ENCODE measurements at places on chromosomes 6 and 20.

GRCh38 chr20:38125157-38126056 lies 39.7 kb downstream of the TGM2 start:
- DNase-seq: no peak

DNA sequence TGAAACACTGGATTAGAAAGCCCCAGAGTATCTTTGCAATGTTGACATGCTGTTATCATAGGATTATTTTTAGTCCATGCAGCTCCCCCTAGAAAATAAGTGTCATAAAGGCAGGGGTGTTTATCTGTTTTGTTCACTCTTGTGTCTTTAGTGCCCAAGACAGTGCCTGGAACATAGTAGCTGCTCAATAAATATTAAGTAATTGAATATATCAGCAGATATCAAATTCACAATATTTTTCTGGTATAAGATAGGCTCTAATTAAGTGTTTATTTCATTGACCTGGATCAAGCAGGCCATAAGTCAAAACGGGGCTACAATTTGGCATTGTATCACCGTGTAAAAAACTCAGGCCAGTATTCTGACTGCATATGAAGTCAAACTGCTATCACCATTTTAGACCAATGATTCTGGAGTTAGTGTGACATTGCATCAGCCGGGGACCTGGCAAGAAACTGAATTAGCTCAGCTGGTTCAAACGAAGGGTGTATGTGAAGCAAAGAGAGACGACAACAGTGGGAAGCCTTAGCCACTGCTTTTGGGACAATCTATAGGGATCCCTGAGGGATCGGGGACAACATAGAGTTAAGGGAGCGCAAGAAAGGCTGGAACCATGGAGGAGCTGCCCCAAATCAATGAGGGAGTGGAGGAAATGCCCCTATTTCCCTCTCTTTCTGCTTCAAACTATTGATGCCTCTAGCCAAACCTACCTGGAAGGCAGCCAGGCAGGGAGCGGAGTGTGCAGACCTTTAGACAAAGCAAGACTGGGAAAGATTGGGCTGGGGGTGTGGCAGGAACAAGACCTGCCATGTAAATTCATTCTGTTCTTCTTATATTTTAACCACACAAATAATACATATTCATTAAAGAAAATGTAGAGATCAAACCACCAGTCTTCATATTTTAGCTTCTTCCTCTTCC lies 112.2 kb downstream of the PLEKHG1 start:
- no peak for DNase-seq

DNA sequence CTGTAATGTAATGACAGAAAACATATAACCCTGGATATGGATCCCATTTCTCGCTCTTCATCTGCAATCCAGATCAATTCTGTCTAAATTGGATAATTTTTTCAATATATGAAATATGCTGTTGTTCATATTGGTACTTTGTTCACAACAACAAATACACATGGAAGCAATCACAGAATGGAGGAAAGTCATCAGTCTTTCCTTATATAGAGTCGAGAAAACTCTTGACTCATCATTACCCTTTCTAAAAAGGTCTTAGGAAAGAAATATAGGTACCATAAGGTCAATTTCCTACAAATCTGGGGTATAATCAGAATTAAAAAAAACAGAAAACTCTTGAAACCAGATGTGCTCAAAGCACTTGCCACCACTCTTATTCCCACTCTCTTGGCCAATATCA lies 677.6 kb upstream of the ID4 start:
- no peak for DNase-seq

GRCh38 chr6:75794954-75795739 lies 46.1 kb downstream of the MYO6 start:
- DNase-seq: no peak

GRCh38 chr20:13745784-13746183 lies 38.9 kb downstream of the ESF1 start:
- DNase-seq: no peak

- DNase-seq: no peak
Measured at GRCh38 chr20:36929290-36929689, 22.2 kb downstream of the SAMHD1 start.

DNA sequence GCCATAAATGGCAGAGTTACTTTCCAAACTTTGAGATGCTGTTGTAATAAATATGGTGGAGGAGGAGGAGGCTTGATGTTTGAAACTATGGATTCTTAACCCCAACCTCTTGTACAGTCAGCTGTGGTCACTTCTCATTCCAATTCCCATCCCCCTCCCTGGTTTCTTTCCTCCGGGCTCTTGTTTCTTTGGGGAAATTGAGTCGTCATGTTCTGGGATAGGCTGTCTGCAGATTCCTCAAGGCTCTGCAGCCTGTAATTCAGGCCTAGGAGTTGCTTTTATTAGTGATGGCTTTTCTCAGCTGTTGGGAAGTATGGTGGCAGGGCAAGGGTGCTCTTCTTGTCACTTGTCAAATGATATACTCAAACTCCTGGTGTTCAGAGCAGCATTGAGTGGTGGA lies 2.6 kb downstream of the PTK7 start:
- DNase-seq: no peak

DNA sequence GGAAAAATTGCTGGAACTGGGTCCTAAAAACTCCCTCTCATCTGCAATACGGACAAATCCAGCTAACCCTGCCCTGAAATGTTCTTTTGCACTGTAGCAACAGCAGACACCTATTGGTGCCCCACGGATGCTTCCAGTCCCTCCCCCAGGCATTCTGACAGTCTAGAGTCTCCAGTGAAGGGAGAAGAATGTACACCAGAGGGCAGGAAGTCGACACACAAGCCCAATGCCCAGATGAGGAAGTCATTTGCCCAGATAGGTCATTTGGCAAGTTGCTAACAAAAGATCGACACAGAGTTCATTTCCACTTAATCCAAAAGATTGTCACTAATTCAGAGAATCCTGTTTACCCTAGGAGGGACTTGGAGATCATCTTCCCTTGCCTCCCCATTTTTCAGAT lies 293.0 kb upstream of the PRDM1 start:
- no peak for DNase-seq

- peak; percentile 17 for DNase-seq
Measured at GRCh38 chr20:41135187-41135887, 2.0 kb upstream of the PLCG1 start.

DNA sequence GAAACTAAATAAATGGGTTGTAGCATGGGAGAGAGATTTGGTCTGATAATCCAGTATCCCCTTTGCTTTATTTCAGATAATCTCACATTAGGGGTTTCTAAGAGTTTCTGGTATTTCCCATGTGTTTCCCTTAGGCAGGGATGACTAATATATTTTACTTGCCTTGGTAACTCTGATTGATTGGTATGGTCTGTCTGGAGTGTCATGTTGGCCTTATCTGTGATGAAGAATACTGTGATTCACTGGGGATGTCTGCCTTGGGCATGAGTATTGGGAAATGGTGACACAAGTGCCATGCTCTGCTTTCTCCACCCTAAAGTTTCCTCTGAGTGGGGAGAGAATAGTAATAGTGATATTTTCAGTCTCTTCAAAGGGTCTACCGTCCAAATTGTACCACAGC lies 10.1 kb downstream of the SLC22A2 start:
- no peak for DNase-seq

DNA sequence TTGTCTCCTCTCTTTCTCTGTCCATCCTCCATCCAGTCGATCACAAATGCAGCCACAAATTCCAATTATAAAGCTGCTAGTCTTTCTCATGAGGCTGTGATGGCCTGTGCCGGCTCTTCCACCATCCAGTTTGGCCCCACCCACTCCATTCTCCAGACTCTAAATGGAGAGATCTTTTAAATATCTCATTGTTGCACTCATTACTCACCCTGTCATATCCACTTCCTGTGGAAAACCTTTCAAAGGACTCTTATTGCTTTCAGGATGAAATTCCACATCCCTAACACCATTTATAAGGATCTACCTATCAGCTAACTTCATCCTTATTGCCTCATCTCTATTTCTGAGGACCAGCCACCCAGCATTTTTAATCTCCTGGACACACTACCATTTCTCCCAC lies 70.6 kb downstream of the NRN1 start:
- DNase-seq: no peak

- no peak for DNase-seq
Measured at GRCh38 chr6:165915022-165915770, 252.2 kb upstream of the PDE10A start.

- no peak for DNase-seq
Measured at GRCh38 chr6:165624871-165625639, 38.0 kb downstream of the PDE10A start.

DNA sequence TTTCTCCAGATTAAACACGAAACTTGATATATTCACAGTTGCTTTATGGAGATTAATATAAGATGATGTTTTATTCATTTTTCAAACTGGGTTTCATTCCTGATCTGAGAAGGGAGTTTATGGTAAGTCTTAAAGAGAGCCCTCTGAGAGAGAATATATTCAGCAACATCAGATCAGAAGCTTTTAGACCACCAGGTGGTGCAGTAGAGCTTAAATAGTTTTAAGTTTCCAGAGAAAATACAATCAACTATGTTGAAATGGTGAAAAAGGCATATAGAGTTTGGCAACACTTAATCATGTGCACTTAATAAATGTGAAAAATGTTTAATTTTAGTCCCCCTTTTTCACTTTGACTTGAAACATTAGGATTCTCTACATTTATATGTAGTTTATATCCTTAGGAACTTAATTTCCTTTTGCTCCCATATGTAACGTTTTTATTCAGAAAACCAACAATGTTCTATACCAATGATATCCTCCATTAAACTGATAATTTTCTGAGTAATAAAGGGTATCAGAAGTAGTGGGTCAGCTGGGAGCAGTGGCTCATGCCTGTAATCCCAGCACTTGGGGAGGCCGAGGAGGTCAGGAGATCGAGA lies 86.4 kb upstream of the CLDN20 start:
- DNase-seq: no peak

- no peak for DNase-seq
Measured at GRCh38 chr6:1235825-1236224, 76.1 kb upstream of the FOXQ1 start.

DNA sequence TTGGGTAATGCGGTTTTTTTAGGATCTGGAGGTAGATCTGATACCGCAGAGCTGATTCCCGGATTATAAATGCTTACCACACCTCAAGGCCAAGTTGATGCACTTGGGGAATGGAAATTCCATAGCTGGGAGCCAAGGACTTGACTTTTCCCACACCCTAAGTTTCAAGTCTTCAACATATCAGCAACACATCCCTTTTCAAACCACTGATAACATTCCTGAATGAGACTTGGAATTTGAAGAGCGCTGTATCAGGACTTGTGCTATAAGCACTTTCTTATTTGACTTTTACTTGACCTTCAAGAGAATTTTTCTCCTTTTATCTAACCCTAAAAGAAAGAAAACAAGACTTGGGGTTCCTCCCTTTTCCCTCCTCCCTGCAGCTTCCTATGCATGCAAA lies 90.6 kb upstream of the NAA20 start:
- no peak for DNase-seq

- DNase-seq: no peak
Measured at GRCh38 chr20:8735674-8736073, 333.2 kb upstream of the PLCB4 start.

DNA sequence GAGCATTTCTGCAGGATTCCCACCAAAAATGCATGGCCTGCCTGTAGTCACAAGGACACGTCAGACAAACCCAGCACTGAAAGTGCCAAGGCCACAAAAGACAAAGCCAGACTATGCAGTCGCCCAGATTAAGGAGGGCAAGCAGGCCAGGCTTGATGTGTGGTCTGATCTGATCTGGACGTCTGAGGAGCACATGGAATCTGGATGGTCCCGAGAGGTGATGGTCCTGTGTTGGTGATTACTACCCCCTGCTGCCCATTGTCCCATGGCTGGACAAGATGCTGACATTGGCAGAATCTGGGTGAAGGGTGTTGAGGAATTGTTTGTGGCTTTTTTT lies 17.1 kb downstream of the NPEPL1 start:
- no peak for DNase-seq

GRCh38 chr20:60136645-60137401 lies 178.6 kb downstream of the CDH26 start:
- DNase-seq: no peak

DNA sequence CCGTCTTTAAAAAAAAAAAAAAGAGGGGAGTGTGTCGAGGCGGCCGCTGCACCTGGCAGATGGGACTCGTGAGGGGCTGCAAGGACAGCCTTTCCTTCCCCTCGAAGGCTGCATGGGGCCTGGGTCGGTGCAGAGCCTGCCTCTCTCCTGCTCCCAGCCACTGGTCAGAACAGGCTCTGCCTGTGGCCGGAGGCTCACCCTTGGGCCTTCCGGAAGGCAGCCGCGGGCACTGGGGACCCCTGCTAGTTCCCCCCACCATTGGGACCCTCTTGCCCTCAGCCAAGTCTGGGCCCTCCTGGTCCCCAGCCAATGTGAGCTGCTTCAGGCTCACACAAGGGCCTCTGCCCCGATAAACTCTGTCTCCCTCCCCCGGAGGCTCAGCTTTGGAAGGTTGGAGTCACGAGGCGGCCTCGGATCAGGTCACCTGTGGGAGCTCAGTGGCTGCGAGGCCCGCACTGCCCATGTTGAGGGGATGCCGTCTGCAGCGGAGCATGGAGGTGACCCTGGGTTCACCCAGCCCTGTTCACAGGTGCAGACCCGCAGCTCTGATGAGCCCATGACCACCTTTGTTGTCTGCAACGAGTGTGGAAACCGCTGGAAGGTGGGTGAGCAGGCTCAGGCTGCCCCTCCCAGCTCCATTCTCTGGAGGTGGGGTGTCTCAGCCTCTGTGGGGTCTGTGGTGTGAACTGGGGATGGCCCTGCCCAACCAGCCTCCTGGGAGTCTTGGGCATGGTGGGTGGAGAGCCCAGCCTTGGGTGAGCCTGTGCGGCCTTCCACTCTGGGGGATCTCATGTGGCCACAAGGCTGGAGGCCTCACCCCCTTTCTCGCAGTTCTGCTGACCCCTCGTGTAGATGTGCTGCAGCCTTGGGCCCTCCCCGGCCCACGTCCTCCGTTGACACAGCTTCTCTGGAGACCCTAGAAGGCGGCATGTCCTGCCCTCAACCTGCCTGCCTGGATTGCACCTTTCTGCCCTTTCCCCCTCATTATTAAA lies 7.7 kb downstream of the RGS19 start:
- no peak for DNase-seq

DNA sequence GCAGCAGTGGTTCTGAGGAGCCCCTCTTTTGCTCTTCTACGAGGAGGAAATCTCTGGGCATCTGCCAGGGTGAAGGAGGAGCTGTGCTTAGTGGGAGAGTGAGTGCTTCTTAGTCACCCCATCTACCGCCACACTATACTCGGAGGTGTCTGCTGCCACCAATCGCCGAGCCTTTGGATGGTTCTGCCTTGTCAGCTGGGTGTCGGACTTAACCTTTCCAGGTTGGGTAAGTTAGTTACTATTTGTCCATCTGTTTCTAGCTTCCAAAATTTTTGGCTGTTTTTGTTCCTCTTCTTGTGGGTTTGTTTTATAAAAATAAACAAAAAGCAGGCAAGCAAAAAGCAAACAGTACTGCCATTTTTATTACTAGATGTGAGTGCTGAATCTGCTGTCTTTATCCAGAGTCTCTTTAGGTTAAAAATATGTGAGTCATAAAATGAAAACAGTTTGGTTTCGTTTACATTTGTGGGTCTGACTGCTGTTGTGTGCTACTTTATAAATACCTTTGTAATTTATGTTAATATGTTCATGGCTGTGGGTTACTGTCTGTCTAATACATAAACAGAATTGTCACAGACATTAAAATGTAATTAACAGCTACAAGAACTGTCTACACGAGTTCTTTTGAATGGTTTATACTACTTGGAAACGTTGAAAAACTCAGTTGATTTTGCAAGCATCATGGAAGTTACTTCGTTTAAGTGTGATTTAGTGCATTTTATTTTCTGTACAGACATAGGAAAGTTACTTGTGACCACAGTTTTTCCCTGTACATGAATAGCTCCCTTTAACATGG lies 89.2 kb downstream of the ARID1B start:
- no peak for DNase-seq
